ENCODE measurements at places on chromosomes 3 and 15. TPM values are rescaled to one million over a fixed set of nuclear protein-coding genes. Genes with fewer than 3 reads are reported as not detected.
A peak's percentile ranks its signal among the peaks of the same experiment; 100 is the strongest.

DNA sequence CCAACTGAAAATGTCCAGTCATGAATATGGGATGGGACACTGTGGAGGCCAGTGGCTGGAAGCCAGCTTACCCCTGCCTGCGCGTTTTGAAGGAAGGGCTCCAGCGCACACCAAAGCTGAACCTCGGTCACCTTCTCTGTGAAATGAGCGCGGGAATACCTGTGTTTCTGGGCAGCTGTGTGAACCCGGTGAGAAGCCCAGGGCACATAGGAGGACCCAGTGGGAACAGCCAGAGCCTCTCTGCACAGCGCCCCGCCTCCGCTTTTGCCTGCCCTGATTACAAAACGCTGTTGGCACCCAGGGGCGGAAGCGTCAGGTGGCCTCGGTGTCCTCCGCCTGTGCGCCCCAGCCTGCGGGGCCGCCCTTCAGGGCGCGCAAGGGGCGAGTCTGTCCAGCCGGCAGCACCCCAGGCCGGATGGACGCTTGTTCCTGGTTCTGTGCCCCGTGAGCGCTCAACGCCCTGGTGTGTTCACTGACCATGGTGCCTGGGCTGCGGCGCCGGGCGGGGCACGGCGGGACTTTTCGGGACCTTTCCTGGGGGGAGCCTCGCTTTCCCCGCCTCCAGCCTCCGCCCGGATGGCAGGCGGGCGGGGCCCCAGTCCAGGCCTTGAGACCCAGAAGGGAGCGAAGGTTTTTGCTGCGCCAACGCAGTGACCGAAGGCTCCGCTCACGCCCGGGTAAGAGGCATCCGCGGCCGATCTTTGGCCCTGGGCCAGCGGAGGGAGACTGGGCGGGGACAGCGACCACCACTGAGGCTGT is at the start of gene SQOR:
TSS of gene SQOR (plus strand) at position 598 of the 759 bp plus-strand sequence. CDS start 23,895 bp downstream, outside the sequence.
- no peaks in the 10 kb centered on the region for H3K36me3 ChIP-seq
- H3K4me1 ChIP-seq = no peaks in the 10 kb centered on the region
- peak; percentile 68 for DNase-seq
- peak within 1 kb of the TSS; percentile 84 for H3K4me3 ChIP-seq
- peaks cover 8% of the 10 kb centered on the region for H3K27me3 ChIP-seq
- H3K27ac ChIP-seq = no peak within 1 kb of the TSS

GRCh38 chr3:42991341-42992315 is 12.5 kb downstream of the GASK1A start:
- no peaks in the 10 kb centered on the region for H3K36me3 ChIP-seq
- no peaks in the 10 kb centered on the region for H3K27me3 ChIP-seq
- no peak overlapping the region for H3K4me3 ChIP-seq
- DNase-seq = no peak
- H3K4me1 ChIP-seq = peaks cover 2% of the 10 kb centered on the region
- no peak overlapping the region for H3K27ac ChIP-seq

GRCh38 chr3:196843435-196844110 is 24.1 kb upstream of the SENP5 start:
- H3K4me3 ChIP-seq = no peak overlapping the region
- no peak overlapping the region for H3K27ac ChIP-seq
- no peaks in the 10 kb centered on the region for H3K27me3 ChIP-seq
- no peak for DNase-seq
- peaks cover 4% of the 10 kb centered on the region for H3K36me3 ChIP-seq

GRCh38 chr15:95129574-95129973 is 898.2 kb downstream of the MCTP2 start:
- H3K4me3 ChIP-seq = no peak overlapping the region
- H3K4me1 ChIP-seq = peaks cover 6% of the 10 kb centered on the region
- DNase-seq = no peak
- no peaks in the 10 kb centered on the region for H3K27me3 ChIP-seq
- H3K27ac ChIP-seq = no peak overlapping the region

The BBX gene
- total RNA-seq = 34.4 TPM

DNA sequence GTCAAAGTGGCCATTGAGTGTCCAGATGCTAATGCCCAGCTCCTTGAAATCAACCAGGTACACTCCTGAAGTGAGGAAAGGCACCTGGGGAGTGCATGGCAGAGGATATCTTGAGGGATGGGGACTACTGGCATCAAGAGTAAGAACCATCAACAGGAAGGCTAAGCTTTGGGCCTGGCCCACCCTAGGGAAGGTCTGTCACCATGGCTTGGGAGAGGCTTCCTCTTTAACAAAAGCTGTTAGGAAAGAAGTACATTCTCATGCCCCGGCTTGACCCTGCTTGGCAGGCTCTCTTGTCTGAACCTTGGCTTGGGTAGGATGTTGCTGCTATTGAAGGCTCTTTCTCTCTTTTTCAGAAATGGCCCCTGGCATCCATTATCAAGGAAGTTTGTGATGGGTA is 43.7 kb upstream of the TUBGCP5 start:
- no peaks in the 10 kb centered on the region for H3K4me1 ChIP-seq
- H3K4me3 ChIP-seq = no peak overlapping the region
- DNase-seq = no peak

The MESP2 gene
- total RNA-seq = not detected

- DNase-seq = no peak
- H3K27me3 ChIP-seq = no peaks in the 10 kb centered on the region
- H3K36me3 ChIP-seq = no peaks in the 10 kb centered on the region
Measured at GRCh38 chr15:80490431-80490990, 86.3 kb downstream of the ARNT2 start.

- no peak for DNase-seq
- H3K36me3 ChIP-seq = peaks cover 4% of the 10 kb centered on the region
- no peak overlapping the region for H3K4me3 ChIP-seq
- no peaks in the 10 kb centered on the region for H3K4me1 ChIP-seq
- H3K27ac ChIP-seq = no peak overlapping the region
Measured at GRCh38 chr3:15091575-15091974, 7.4 kb downstream of the RBSN start.

GRCh38 chr3:34065901-34066300 is 267.5 kb downstream of the PDCD6IP start:
- H3K36me3 ChIP-seq = no peaks in the 10 kb centered on the region
- H3K27ac ChIP-seq = no peak overlapping the region
- peaks cover 3% of the 10 kb centered on the region for H3K4me1 ChIP-seq
- no peaks in the 10 kb centered on the region for H3K27me3 ChIP-seq

DNA sequence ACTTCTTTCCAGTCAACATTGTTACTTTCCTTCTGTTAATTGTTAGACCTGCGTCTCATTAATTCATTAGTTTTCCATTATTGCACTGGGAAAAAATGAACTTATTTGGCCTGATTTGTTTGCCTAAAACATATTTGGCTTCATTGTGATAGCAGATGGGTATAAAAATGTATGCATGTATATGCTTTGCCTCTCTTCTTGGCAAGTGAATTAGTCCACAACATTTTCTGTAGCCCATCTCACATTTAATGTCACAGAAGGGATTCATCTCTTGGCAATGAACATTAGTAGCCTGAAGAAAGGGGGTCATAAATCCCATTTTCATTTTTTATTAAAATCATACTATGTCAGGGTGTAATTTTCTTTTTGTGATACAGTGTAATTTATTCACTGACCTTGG is 125.2 kb downstream of the TUSC7 start:
- no peaks in the 10 kb centered on the region for H3K36me3 ChIP-seq
- DNase-seq = no peak
- H3K27me3 ChIP-seq = no peaks in the 10 kb centered on the region
- no peaks in the 10 kb centered on the region for H3K4me1 ChIP-seq
- H3K27ac ChIP-seq = no peak overlapping the region

The GOLGA8H gene
- 0.70 TPM for total RNA-seq

The HHLA2 gene
- total RNA-seq = not detected

DNA sequence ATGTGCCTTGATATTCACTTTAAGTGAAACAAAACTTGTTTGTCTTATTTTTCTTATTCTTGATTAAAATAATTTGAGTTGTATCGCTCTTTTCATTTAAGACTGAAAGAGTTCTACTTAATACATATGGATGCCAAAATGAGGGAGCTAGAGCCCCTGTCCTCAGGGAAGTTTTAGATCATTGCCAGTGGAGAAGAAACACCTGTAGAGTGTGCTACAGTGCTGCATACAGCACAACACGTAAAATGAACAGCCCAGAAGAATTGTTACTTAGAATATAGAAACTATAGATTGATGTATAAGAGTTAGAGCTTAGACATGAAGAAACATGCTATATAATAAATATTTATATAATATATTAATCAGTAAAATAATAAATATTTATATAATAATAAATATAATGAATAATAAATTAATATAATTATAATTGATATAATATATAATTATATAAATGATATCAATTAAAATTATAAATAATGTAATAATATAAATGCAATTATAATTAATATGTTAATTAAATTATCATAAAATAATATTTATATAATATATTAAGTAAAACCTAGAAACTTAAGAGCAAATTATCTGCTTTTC is 1234.7 kb downstream of the ROBO2 start:
- DNase-seq = no peak
- H3K36me3 ChIP-seq = peaks cover 11% of the 10 kb centered on the region
- H3K4me1 ChIP-seq = peaks cover 7% of the 10 kb centered on the region
- H3K27ac ChIP-seq = no peak overlapping the region

The IL12A gene
- total RNA-seq = 0.50 TPM

GRCh38 chr15:51369451-51369761 is 28.0 kb downstream of the GLDN start:
- DNase-seq = no peak
- no peak overlapping the region for H3K27ac ChIP-seq
- no peaks in the 10 kb centered on the region for H3K27me3 ChIP-seq
- H3K4me1 ChIP-seq = no peaks in the 10 kb centered on the region

The SELENOT gene
- 79.1 TPM for total RNA-seq

The CIB2 gene
- total RNA-seq = 37.1 TPM

- H3K4me3 ChIP-seq = no peak overlapping the region
- no peaks in the 10 kb centered on the region for H3K27me3 ChIP-seq
- DNase-seq = no peak
- no peaks in the 10 kb centered on the region for H3K36me3 ChIP-seq
Measured at GRCh38 chr3:191958980-191959671, 498.2 kb downstream of the PYDC2 start.

DNA sequence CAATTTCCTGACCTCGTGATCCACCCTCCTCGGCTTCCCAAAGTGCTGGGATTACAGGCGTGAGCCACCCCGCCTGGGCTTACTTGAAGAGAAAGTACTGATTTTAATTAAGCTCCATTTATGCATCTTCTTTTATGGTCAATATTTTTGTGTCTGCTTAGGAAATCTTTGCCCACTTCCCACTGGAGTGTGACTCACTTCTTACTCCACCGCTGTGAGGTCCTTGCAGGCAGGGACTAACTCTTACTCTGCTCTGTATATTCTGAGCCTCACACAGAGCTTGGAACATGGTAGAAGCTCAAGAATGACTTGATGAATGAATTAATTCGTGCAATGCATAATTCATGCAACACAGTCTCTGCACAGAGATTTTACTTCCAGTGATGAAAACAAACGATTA is 2.9 kb upstream of the TM4SF19 start:
- DNase-seq = no peak
- H3K4me1 ChIP-seq = no peaks in the 10 kb centered on the region
- no peak overlapping the region for H3K27ac ChIP-seq
- H3K36me3 ChIP-seq = peaks cover 2% of the 10 kb centered on the region
- no peaks in the 10 kb centered on the region for H3K27me3 ChIP-seq
- H3K4me3 ChIP-seq = no peak overlapping the region

GRCh38 chr3:185584686-185585085 is 1.4 kb upstream of the SENP2 start:
- H3K4me1 ChIP-seq = peaks cover 5% of the 10 kb centered on the region
- H3K27me3 ChIP-seq = no peaks in the 10 kb centered on the region
- no peak for DNase-seq
- H3K36me3 ChIP-seq = no peaks in the 10 kb centered on the region

The ERICH6 gene
- total RNA-seq = not detected

DNA sequence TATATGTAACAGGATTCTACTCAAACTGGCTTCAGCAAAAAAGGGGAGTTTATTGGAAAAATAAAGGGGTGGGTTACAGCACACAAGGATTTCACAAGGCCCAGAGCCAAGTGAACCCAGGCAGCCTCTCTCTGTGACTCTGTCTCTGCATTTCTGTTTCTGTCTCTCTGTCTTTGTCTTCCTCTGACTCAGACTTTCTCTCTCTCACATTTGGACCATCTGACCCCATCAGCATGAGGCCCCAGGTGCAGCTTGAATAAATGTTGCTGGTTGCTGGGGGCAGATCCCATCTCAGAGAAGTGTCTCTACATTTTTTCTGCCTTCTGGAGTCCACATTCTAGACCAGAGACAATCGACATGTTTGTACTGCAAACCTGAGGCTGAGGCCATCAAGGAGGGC is 45.0 kb downstream of the RPLP1 start:
- H3K27ac ChIP-seq = no peak overlapping the region
- no peaks in the 10 kb centered on the region for H3K27me3 ChIP-seq
- H3K4me3 ChIP-seq = no peak overlapping the region
- no peaks in the 10 kb centered on the region for H3K4me1 ChIP-seq
- no peak for DNase-seq
- no peaks in the 10 kb centered on the region for H3K36me3 ChIP-seq

GRCh38 chr3:77096966-77097890 is 57.3 kb downstream of the ROBO2 start:
- H3K4me1 ChIP-seq = peaks cover 5% of the 10 kb centered on the region
- H3K27me3 ChIP-seq = no peaks in the 10 kb centered on the region
- H3K36me3 ChIP-seq = peaks cover 3% of the 10 kb centered on the region
- H3K27ac ChIP-seq = no peak overlapping the region

The TBC1D23 gene
- 34.7 TPM for total RNA-seq

- H3K27me3 ChIP-seq = no peaks in the 10 kb centered on the region
- no peaks in the 10 kb centered on the region for H3K4me1 ChIP-seq
- H3K36me3 ChIP-seq = no peaks in the 10 kb centered on the region
- no peak overlapping the region for H3K4me3 ChIP-seq
Measured at GRCh38 chr15:29873947-29874411, 51.7 kb upstream of the TJP1 start.

GRCh38 chr15:49372366-49372765 is 50.7 kb upstream of the FGF7 start:
- H3K4me3 ChIP-seq = no peak overlapping the region
- H3K27me3 ChIP-seq = no peaks in the 10 kb centered on the region
- no peak for DNase-seq
- H3K27ac ChIP-seq = no peak overlapping the region

DNA sequence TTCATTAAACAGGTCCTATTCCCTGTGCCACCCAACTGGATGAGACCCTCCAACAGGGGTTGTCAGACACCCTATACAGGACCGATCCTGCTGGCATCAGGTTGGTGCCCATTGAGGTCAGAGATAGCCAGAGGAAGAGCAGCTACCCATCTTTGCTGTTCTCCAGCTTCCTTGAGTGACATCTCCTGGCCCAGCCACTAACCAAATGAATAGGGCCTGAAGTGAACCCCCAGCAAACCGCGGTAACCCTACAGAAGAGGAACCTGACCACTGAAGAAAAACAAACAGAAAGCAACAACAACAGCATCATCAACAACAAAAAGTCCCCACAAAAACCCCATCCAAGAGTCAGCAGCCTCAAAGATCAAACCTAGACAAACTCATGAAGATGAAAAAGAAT is 133.6 kb upstream of the ARPP21 start:
- no peak overlapping the region for H3K4me3 ChIP-seq
- H3K36me3 ChIP-seq = no peaks in the 10 kb centered on the region
- no peaks in the 10 kb centered on the region for H3K4me1 ChIP-seq
- no peak for DNase-seq

The AMIGO3 gene
- 3.0 TPM for total RNA-seq

GRCh38 chr3:49717959-49718857 is 1.3 kb downstream of the AMIGO3 start:
- H3K36me3 ChIP-seq = peaks cover 36% of the 10 kb centered on the region
- no peaks in the 10 kb centered on the region for H3K4me1 ChIP-seq
- peak; percentile 71 for DNase-seq
- H3K27ac ChIP-seq = no peak overlapping the region

The CAPN3 gene
- total RNA-seq = 0.31 TPM
